ENCODE measurements at places on chromosomes 16 and 17.

DNA sequence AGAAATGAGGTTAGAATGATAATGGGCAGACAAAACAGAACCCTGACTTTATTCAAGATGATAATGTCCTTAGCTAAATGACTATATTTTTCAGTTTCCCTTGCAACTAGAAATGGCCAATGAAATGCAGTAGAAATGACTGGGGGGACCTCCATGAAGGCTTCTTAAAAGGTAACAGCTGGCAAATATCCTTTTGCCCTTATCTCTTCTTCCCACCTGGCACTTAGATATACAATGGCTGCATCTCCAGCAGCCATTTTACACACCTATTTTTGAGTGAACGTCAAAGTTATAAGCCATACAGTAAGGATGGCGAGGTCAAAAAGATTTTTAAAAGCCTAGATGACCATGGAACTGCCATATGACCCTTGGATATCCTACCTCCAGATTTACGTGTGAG is 39.9 kb downstream of the USP32 start:
- DNase-seq = no peak

DNA sequence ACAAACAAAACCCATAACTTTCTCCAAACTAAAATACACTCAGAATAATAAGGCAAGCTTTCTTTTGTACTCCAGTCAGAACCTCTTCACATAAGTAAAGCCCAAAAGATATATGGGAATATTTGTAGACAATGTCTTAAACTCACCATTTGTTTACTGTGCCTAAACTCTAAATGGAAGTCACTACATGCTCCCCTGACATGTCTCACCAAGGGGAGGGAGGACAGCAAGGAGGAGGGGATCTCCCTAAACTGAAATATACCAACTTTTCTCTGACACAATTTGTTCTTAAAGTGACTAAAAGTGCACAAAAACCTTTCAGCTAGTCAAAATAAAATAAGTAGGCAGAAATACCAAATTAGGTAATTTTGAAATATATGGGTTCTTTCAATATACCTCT is 38.5 kb downstream of the GRB7 start:
- no peak for DNase-seq

DNA sequence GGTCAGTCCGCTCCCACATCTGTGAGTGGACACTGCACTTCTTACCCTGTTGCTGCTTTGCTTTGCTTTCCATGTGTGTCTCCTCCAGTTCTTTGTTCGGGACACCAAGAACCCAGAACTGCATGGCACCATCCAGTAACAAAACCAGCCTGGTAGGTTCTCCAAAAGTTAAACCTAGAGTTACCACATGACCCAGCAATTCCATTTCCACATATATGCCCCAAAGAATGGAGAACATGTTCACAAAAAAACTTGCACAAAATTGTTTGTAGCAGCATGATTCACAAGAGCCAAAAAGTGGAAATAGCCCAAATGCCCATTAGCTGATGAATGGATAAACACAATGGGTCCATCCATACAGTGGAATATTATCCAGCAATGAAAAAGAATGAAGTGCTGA is 10.3 kb upstream of the CCL22 start:
- no peak for DNase-seq

GRCh38 chr16:79847569-79847968 is 247.0 kb upstream of the MAF start:
- no peak for DNase-seq

- DNase-seq = no peak
These were observed 14.4 kb downstream of the GUCY2D start for GRCh38 chr17:8016632-8017424.

DNA sequence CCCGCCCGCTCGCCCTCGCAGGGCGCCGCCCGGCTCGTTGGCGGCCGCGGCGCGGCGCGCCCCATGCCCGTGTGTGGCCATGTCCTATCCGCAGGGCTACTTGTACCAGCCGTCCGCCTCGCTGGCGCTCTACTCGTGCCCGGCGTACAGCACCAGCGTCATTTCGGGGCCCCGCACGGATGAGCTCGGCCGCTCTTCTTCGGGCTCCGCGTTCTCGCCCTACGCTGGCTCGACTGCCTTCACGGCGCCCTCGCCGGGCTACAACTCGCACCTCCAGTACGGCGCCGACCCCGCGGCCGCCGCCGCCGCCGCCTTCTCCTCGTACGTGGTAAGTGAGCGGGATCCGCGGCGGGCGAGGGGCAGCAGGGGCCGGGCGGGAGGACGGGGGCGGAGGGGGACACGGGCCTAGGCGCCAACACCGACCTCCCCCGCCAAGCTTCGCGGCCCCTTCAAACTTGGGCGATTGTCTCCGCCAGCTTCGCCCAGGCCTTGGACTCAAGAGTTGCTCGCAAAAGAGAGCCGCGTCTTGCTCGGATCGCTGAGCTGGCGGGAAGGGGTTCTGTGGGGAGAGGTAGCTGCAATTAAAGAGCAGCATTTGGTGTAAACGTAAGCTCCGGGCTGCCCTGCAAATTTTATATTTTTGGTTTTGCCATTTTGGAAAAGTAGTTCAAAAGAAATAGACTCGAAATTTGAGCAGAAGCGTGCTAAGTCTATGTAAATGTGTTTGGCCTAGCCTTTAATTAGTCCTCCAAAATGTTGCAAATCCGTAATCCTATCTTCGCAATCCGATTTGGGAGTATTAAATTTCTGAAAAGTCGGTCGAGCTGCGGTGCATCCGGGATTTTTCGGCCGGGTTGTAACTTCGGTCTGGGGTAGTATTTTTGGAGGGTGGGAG is 702 bp downstream of the IRX5 start:
- no peak for DNase-seq

- DNase-seq = no peak
These were observed 45.7 kb downstream of the OMG start for GRCh38 chr17:31251105-31251969.

DNA sequence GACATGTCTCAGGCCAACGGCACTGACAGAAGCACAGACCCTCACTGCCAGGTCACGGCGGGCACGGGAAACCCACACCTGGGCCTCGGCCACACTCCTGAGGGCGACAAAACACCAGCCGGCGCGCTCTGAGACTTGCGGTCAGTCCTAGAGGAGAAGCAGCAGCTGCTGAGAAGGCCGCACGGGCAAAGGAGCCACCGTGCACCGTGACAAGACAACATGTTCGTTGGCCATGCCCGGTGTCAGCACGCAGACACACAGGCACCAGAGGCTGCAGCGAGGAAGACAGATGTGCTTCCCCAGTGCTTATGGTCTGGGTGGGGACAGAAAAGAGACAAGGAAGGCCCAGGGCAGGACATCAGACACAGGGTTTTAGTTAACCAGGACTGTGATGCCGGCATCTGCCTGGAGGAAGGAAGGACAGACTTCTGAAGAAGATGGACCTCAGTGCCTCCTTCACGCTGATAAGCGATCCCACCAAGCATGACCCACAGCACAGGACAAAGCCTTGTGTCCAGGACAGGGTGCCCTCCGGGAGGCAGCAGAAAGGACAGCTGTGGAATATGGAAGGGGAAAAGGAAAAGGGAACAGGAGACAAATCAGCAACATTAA is 84.0 kb downstream of the ANKRD11 start:
- no peak for DNase-seq

DNA sequence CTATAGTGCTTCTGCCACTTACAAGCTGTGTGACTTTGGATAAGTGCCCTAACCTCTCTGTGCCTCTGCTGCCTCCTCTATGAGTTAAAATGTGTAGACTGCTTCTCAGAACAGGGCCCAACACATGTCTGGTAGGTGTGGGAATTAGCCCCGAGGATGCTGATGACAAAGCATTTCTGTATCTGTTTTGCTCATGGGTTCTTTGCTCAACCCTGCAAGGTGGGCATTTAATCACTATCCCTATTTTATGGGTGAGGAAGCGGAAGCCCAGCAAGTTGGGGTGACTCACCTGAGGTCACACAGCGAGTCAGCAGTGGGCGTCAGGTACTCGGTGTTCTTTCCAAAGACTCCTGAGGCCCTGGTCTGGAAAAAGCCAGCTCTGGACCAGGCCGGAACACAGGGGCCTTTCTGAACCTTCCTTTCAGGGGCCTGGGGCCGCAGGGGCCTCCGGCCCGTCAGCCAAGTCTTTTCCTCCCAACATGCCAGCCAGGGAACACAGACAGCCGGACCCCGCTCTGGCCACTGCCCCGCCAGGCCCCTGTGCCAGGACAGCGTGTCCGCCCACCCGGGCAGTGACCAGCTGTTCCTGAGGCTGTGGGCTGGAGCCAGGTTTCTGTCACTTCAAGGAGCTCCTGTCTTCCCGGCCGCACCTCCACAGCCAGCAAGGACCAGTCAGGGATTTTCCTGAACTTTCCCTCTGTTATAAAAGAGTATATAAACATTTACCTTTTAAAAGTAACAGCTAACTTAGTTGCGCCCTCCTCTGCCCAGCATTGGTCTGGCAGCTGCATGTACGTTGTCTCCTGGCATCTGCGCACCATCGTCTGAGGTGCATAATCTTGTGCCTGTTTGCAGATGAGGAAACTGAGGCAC is 62.5 kb downstream of the SREBF1 start:
- no peak for DNase-seq

- no peak for DNase-seq
These were observed 1.8 kb upstream of the ACTG1 start for GRCh38 chr17:81514489-81514738.

DNA sequence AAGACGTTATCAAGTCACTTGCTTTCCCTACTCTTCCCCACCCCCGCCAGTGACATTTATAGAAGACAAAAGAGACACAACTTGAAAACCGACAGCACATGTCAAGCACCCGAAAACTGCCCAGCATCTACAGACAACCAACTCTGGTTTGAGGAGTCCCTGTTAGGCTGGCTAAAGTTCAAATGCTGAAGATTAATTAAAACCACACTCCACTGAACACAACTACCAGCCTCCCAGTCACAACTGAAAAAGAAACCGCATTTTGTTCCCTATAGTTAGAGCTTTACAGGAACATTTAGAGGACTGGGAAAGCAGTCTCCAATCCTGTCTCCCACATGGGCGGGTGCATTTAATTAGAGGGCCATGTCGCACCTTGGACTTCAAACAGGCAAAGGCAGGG is 73.0 kb upstream of the COX10 start:
- no peak for DNase-seq

Data from stimulated activated CD8-positive, alpha-beta memory T cell treated with anti-CD3 and anti-CD28 coated beads, Interleukin-15, amount 100 ng/mL, for 24 hours (primary cell).